IMR-90 (cell line): ENCODE measurements at places on chromosomes 11 and 22. TPM values are rescaled to one million over a fixed set of nuclear protein-coding genes. Genes with fewer than 3 reads are reported as not detected.

The OR51E2 gene
- total RNA-seq: 0.56 and 0.72 TPM in 2 replicates

The ALDH3B2 gene
- total RNA-seq: not detected in 2 replicates

The ACR gene
- not detected in 2 replicates for total RNA-seq

The SYT13 gene
- total RNA-seq: not detected in 2 replicates

The KIAA1671 gene
- under 0.01 TPM in 1 of 2 replicates, not detected in the other for total RNA-seq

GRCh38 chr11:92829121-92829520, 140.3 kb upstream of the MTNR1B start:
- H3K4me3 ChIP-seq: no peak overlapping the region
- H3K4me1 ChIP-seq: no peaks in the 10 kb centered on the region
- no peak overlapping the region for H3K27ac ChIP-seq
- no peak for DNase-seq
- no peaks in the 10 kb centered on the region; the same call in 1 of the 2 replicates for H3K27me3 ChIP-seq

DNA sequence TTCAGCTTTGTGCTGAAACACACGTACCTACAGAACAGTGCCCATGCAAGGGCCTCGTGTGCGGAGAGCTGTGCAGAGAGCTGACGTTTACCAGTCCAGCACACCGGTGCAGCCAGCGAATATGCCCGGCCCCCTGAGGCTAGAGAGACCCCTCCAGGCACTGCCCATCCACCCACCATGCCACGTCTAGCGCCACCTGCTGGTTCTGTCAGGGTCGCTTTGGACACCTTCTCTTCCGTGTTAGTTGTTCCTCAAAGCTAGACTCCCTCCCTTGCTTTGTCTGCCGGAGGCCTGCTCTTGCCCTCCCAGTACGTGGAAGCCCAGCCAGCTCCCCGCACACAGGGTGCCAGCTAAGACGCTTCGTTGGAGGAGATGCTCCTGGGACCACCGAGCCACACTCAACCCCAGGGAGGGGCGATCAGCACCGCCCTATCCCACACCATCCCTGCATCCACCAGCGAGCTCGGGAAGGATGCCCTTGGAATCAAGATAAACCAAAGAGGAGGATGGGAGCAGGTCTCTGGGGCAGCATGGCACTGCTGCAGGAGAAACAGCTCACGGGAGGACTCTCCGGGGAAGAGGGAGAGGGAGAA, 43.4 kb downstream of the CPT1A start:
- no peaks in the 10 kb centered on the region for H3K27me3 ChIP-seq
- peaks cover 45% of the 10 kb centered on the region for H3K36me3 ChIP-seq
- H3K27ac ChIP-seq: no peak overlapping the region
- no peak overlapping the region for H3K4me3 ChIP-seq
- no peaks in the 10 kb centered on the region for H3K4me1 ChIP-seq
- DNase-seq: no peak

GRCh38 chr22:19634226-19634975, 79.9 kb upstream of the SEPTIN5 start:
- peaks cover 24% of the 10 kb centered on the region for H3K27me3 ChIP-seq
- no peak overlapping the region for H3K27ac ChIP-seq
- H3K36me3 ChIP-seq: no peaks in the 10 kb centered on the region
- DNase-seq: no peak
- no peak overlapping the region for H3K4me3 ChIP-seq
- H3K4me1 ChIP-seq: no peaks in the 10 kb centered on the region

- H3K27ac ChIP-seq: no peak overlapping the region
- H3K27me3 ChIP-seq: no peaks in the 10 kb centered on the region
- H3K36me3 ChIP-seq: peaks cover 28% of the 10 kb centered on the region
- no peaks in the 10 kb centered on the region; the same call in 1 of the 2 replicates for H3K4me1 ChIP-seq
- DNase-seq: no peak
These were observed 6.6 kb downstream of the CBX6 start for GRCh38 chr22:38865201-38866023.

- no peaks in the 10 kb centered on the region for H3K4me1 ChIP-seq
- peaks cover 5% of the 10 kb centered on the region for H3K27me3 ChIP-seq
- no peak overlapping the region for H3K4me3 ChIP-seq
- DNase-seq: no peak
- no peaks in the 10 kb centered on the region for H3K36me3 ChIP-seq
- H3K27ac ChIP-seq: no peak overlapping the region
These were observed 227.5 kb downstream of the CTTN start for GRCh38 chr11:70625582-70626518.

DNA sequence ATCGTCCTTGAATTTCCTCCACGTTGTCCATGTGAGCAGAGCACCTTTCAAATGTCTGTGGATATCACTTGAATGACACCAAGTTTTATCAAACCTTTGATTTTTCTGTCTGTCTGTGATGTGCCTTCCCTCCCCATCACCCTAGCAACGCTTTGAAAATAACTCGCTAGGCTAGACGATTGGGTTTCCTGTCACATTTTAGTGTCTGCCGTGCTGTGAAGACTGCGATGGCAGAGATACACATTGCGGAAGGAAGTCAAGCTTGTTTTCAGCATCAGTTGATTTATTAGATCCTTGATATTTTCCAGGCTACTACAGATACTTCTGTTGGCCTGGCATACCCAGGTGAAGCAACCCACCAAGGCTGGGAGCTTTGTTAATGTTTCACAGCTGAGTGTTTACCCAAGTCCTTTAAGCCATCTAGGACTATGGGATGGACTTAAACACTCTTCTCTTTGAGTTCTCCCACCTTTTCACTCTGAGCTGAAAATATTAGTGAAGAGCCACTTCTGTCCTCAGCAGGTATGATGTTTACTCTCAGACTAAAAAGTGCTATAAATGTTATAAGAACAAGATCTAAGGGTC, 93.6 kb upstream of the CD44 start:
- H3K36me3 ChIP-seq: no peaks in the 10 kb centered on the region
- H3K4me3 ChIP-seq: no peak overlapping the region
- no peaks in the 10 kb centered on the region for H3K27me3 ChIP-seq
- H3K27ac ChIP-seq: no peak overlapping the region
- H3K4me1 ChIP-seq: peaks cover under 1% of the 10 kb centered on the region

DNA sequence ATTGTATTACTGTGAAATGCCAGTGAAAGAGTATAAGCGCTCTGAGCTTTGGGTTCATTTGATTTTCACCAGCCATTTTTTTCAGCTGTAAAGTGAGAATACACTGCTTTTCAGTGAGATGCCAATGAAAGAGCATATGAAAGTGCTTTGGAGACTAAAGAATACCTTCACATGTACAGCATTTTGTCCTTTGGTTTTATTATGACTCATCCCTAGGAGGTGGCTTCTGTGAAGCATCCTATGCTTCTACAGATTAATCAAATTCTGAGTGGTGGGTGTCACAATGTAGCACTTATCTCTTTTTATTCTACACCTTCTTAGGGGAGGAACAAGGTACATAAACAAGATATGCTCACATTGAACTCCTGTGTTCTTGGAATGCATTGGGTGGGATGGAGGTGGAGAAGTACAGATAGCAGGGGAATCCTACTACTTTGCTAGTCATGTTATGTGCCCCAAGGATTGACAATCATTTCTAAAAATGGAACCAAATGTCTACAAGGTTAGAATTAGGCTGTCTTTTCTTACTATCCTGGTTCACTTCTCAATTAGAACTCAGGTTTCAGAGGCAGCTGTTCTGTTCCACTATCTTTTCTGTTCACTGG, 18.7 kb downstream of the TRIM44 start:
- H3K27me3 ChIP-seq: no peaks in the 10 kb centered on the region
- no peak overlapping the region for H3K4me3 ChIP-seq
- peaks cover 1% of the 10 kb centered on the region for H3K4me1 ChIP-seq
- no peak overlapping the region for H3K27ac ChIP-seq
- peaks cover 6% of the 10 kb centered on the region for H3K36me3 ChIP-seq

GRCh38 chr11:68010090-68011041, at the start of gene ALDH3B1:
Gene ALDH3B1, plus strand, starts transcription at chr11:68010327. Its CDS starts 4,971 bp downstream, at chr11:68015298.
- peak within 1 kb of the TSS; percentile 42 for H3K4me3 ChIP-seq
- DNase-seq: peak; percentile 70
- H3K36me3 ChIP-seq: no peaks in the 10 kb centered on the region
- peaks cover 44% of the 10 kb centered on the region for H3K4me1 ChIP-seq
- peak within 1 kb of the TSS; percentile 88 for H3K27ac ChIP-seq

GRCh38 chr11:73524774-73525173, 73.1 kb downstream of the FAM168A start:
- peaks cover 11% of the 10 kb centered on the region for H3K4me1 ChIP-seq
- DNase-seq: no peak
- H3K4me3 ChIP-seq: no peak overlapping the region
